ENCODE measurements at places on chromosomes 2 and 18.
A peak's percentile ranks its signal among the peaks of the same experiment; 100 is the strongest.

GRCh38 chr2:230940471-230940815 lies 15.4 kb upstream of the GPR55 start:
- DNase-seq: no peak

GRCh38 chr2:1546023-1546591 lies 132.8 kb downstream of the TPO start:
- no peak for DNase-seq

DNA sequence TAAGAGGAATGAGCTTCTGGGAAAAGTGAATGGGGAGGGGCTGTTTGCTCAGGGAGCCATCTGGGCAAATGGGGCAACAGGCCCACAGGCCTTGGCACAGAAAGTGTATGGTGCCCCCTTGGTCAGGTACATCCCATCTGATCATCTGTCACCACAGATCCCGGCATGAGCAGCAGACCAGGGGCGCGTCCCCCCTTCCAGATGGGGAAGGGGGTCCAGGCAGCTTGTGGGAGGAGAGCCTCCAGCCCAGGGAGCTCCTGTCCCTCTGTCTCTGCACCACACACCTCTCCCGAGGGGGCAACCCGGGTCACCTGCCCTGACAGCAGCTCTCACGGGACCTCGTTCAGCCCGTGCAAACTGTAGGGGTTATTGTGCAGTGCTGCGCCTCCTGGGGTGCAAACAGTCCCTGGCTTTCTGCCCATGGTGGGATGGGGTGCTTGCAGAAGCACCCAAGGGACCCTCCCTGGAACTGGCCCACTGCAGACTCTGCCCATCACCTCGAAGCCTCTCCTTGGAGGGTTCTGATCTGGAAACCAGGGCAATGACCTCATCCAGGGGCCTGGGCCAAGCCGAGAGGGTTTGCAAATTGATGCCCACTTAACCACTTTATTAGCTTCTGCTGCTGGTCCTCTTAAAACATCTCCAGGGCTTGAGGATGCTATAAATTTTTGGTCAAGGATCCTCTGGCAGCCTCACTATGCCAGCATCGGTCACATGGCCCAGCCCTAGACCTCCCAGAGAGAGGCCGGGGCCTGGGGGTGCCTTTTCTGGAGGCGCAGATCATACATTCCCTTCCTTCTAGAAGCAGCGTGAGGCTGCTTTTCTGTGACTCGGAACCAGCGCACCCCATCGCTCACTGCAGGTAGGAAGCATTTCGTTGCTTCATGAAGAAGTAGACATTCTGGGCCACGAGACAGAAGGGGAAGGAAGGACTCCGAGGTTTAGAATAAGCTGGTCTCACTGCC lies 7.6 kb upstream of the BOK start:
- peak; percentile 27 for DNase-seq

DNA sequence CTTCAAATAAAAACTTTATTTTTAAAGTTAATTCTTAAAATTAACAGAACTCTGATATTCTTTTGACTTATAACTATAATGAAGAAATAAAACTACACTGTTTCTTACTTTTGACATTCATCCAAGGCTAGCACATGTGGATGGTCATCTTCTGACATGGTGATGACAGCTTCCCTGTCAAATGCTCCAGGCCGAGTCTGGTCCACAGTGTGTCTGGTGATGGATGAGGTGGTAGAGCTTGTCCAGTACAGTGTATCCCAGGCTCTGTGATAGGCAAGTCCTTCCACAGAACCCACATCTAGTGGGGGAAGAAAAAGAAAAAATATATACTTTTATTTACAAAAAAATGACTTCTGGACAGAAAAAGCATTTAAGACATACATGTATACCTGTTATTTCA lies 1529.5 kb downstream of the LRP1B start:
- DNase-seq: no peak

DNA sequence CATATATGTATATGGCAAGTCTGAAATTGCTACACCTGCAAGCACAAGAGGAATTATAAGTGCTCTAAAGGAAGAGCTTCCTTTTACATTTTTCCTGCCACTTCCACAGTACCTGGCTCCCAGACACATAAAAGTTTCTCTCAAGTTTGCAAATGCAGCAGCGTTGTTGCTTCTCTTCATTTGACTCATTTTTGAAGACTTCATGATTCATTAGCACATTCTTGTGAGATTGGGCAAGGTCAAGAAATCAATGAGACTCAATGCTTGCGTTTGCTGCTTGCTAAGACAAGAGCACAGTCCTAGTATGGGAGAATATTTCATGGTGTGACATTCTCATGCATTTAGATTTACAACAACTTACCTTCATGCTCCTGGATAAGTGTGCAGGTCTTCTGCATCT lies 42.6 kb upstream of the PDCL3 start:
- no peak for DNase-seq

- no peak for DNase-seq
Observed at GRCh38 chr2:160264308-160264707, 64.2 kb upstream of the ITGB6 start.

DNA sequence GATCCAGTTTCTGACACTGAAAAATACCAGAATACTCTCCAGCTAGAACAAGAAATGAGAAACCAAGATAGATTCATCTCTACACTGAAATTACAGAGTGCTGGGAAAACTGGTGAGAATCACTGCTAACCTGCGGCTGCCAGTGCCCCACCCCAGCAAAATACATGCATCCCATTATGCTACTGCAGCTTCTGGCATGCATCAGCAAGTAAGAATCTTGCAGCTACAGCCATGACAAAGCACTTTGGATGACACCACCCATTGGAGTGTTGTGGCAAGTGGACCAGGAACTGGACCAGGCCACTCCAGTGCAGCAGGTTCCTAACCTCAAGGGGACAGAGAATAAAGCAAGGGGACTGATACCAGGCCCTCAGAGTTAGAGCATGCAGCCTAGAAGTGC lies 378.8 kb upstream of the ETAA1 start:
- no peak for DNase-seq

GRCh38 chr2:232412986-232413385 lies 6.3 kb downstream of the ALPG start:
- no peak for DNase-seq

DNA sequence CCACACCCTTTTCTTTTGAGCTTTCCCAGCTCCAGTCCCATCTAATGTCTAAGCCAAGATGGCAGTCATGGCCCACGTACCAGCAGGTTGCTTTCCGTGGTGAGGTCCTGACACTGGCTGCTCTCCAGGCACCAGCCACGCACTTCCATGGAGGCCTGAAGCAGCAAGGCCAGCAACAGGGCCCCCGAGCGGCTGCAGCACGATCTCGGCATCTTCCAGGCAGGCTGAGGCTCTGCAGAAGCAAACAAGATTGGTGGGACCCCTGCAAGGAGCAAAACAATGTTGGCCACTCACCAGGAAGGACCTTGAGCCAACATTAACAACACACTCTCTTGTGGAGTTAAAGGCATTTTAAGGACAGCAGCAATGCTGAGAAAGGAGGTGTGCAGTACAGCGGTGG lies 3.8 kb downstream of the POMC start:
- no peak for DNase-seq

GRCh38 chr2:238868616-238869292 lies 20.9 kb downstream of the TWIST2 start:
- no peak for DNase-seq

DNA sequence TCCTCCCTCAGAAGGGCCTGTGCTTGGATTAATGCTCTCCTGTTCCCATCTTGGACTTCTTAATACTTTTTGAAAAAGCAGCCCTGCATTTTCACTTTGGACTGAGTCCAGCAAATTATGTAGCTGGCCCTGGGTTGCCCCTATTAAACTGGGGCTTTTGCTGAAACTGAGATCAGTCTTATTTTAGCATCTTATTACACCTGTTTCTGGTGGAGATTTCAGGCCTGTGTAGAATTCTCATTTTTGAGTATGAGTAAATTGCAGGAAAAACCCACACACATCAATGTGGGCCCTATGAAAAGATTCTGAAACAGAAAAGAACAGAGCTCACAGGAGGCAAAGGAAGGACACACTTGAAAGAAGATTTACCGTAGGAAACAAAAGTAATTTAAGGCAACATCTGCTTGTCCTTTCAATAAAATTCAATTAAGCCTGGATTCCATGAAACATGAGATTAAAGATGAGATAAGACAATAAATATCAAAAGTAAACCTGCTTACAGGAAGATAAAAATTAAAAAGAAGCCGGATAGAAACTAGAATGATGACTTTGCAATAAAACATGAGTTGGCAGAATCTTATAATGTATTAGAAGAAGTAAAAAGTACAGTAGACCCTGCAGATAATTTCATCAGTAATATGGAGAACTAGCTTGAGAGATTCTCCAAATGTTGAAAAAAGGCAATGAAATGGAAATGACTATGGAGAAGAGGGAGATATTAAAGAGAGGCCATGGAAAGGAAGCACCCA lies 90.7 kb upstream of the GCFC2 start:
- no peak for DNase-seq

All from GM12892 (cell line).